Activated T-helper 1 cell treated with anti-CD3 and anti-CD28 coated beads, Interleukin-12 subunit alpha, Interleukin-12 subunit beta, Interleukin-2, Interleukin-4 antibody, amounts not matched to agents 30 ng/mL and 10 ng/mL and 1 ng/mL, durations not matched to agents 14 hours and 24 hours and 36 hours (primary cell): ENCODE measurements at places on chromosomes 12 and 14. TPM values are rescaled to one million over a fixed set of nuclear protein-coding genes. Genes with fewer than 3 reads are reported as not detected.
A peak's percentile ranks its signal among the peaks of the same experiment; 100 is the strongest.

DNA sequence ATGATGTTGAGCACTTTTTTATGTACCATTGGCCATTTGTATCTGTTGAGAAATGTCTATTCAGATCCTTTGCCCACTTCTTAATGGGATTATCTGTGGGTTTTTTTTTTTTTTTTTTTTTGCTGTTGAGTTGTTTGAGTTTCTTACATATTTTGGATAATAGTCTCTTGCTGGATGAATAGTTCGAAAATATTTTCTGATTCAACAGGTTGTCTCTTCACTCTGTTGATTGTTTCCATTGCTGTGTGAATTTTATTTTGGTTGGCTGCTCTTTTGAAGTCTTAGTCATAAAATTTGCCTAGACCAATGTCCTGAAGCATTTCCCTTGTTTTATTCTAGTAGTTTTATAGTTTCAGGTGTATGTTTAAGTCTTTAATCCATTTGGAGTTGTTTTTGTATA is 64.5 kb downstream of the CAND1 start:
- H3K4me1 ChIP-seq, result peaks cover 7% of the 10 kb centered on the region
- no peak for DNase-seq
- H3K27ac ChIP-seq, result no peak overlapping the region
- H3K27me3 ChIP-seq, result peaks cover 3% of the 10 kb centered on the region
- no peak overlapping the region for H3K4me3 ChIP-seq

DNA sequence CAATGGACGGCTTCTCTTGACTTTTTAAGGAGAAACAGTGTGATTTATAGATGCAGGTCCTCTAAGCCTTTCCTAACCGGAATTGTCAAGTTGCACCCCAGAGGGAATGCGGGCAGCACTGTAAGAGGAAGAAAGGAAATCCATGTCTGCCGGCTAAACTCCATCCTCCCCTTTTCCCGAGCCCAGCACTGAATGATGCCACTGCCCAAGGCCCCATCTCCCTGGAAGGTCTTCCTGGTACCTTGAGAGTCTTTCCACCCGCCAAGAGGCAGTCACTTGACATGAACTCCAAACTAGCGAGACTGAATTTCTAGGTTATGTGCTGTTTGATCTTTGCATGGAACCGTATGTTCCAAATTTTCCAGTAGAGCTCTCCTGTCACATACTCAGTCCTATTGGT is 313.4 kb upstream of the FKBP4 start:
- H3K4me1 ChIP-seq, result no peaks in the 10 kb centered on the region
- no peaks in the 10 kb centered on the region for H3K36me3 ChIP-seq
- peaks cover 13% of the 10 kb centered on the region for H3K27me3 ChIP-seq
- no peak overlapping the region for H3K27ac ChIP-seq
- DNase-seq, result no peak
- no peak overlapping the region for H3K4me3 ChIP-seq

The SLC17A8 gene
- not detected in 2 replicates for total RNA-seq

The SERPINA12 gene
- total RNA-seq, result not detected in 2 replicates

DNA sequence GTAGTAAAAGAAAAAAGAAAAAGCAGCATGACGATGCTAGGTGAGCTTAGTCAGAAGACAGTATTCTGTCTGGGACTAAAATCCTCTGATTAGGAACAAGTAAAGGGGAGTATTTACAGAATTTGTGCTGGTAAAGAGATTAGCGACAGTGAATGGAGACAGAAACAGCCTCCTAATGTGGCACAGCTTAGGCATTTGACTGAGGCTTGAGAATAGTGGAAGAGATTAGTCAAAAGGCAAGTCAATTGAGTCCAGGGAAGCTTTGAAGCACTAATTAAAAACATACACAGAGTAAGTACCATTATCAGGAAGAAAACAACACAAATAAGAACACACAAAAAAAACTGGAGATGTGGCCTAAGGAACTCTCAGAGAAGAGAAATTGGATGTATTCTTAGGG is 131.9 kb upstream of the CLEC14A start:
- H3K4me1 ChIP-seq, result no peaks in the 10 kb centered on the region
- H3K4me3 ChIP-seq, result no peak overlapping the region
- H3K27ac ChIP-seq, result no peak overlapping the region
- H3K27me3 ChIP-seq, result no peaks in the 10 kb centered on the region
- no peak for DNase-seq

DNA sequence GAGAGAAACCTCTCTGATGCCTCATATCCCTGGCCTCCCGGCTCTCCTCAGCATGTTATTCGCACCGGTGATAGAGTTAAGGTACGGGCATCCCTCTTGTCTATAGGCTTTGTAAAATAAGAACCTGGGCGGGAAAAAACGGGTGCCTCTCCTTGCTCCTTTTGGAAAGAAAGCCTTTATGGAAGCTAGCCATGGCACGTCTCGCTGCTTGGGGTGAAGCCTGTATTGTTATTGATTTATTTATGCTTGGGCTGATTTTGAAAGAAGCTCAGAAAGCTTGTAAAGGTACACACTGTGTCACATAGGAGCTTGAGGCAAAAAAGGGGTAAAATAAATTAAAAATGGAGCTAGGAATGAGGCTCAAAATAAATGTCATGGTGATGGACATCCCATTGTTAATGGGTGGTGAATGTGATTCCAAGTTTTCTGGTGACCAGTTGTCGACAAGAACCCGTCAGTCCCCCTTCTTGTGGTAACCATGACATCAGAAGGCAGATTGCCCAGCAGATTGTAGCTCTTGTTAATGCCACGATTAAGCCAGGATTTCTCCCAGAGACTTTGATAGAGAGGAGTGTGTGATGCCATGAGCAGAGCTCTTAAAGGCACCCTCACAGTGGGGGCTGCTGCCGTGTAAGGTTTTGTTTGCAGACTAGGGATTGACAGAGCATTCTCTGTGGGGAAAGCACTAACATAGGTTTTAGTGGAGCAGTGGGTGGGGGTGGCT is 50.4 kb upstream of the ASPG start:
- H3K4me3 ChIP-seq, result no peak overlapping the region
- H3K36me3 ChIP-seq, result no peaks in the 10 kb centered on the region
- peaks cover 17% of the 10 kb centered on the region for H3K27me3 ChIP-seq
- H3K27ac ChIP-seq, result no peak overlapping the region
- no peak for DNase-seq
- H3K4me1 ChIP-seq, result no peaks in the 10 kb centered on the region

The SLC39A2 gene
- 0.24 and 0.36 TPM in 2 replicates for total RNA-seq

DNA sequence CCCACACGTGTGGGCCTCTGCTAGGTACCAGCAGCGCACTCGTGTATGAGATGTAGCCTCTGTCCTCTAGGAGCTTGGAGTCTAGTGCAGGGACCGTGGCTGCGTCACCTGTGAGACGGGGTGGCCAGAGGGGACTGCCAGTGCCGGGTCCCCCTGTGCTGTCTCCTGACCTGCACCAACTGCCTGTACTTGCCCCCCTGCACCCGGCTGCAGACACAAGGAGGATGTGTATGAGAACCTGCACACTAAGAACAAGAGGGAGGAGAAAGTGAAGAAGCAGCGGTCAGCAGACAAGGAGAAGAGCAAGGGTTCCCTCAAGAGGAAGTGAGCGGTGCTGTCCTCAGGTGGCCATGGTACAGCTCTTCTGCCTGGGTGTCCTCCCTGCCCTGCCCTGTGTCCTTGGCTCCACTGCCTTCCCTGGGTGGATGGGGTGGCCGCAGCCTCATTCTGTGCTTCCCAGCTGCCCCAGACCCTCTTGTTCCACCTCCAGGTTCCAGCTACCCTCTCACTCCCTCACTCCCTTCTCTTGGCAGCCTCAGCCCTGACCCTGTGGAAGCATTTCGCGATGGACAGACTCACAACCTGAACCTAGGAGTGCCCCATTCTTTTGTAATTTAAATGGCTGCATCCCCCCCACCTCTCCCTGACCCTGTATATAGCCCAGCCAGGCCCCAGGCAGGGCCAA is 9.6 kb downstream of the PTPN6 start:
- no peaks in the 10 kb centered on the region for H3K27me3 ChIP-seq
- H3K4me3 ChIP-seq, result peak overlapping the region; percentile 82
- H3K27ac ChIP-seq, result peak overlapping the region; percentile 98
- peaks cover 76% of the 10 kb centered on the region for H3K4me1 ChIP-seq
- peak; percentile 42 for DNase-seq

DNA sequence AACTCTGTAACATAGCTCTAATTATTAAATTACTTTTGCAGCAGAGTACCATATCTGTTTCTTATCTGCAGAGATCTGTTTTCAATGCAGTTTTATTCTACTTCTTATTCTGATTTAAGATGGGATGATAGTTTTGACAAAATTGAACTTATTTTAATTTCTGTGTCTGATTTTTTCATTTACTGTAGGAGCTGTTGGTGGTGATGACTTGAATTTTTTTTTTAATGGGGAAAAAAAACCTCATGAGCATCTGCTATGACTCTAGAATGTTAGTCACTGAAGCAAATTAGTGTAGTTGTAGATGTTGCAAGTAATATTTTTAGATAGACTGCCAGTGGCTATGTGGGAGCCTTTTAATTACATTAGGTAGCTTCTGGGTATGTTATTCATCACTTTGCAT is 23.4 kb downstream of the DNM1L start:
- H3K36me3 ChIP-seq, result peaks cover 6% of the 10 kb centered on the region
- no peak for DNase-seq
- H3K4me1 ChIP-seq, result peaks cover 28% of the 10 kb centered on the region
- no peak overlapping the region for H3K4me3 ChIP-seq
- no peaks in the 10 kb centered on the region for H3K27me3 ChIP-seq
- no peak overlapping the region for H3K27ac ChIP-seq

- H3K4me1 ChIP-seq, result no peaks in the 10 kb centered on the region
- H3K27ac ChIP-seq, result no peak overlapping the region
- H3K4me3 ChIP-seq, result no peak overlapping the region
- peaks cover 6% of the 10 kb centered on the region for H3K36me3 ChIP-seq
- no peak for DNase-seq
These were observed 353.0 kb downstream of the BTG1 start for GRCh38 chr12:91792597-91792996.

- H3K27me3 ChIP-seq, result no peaks in the 10 kb centered on the region
- peaks cover 9% of the 10 kb centered on the region for H3K36me3 ChIP-seq
- no peak for DNase-seq
- H3K27ac ChIP-seq, result no peak overlapping the region
These were observed 154.5 kb upstream of the FOXN3 start for GRCh38 chr14:89571491-89571890.

The PLEKHH1 gene
- 0.96 and 2.4 TPM in 2 replicates for total RNA-seq

The TMEM132C gene
- total RNA-seq, result not detected in 2 replicates

The NR4A1 gene
- 52.7 and 60.3 TPM in 2 replicates for total RNA-seq
